ENCODE measurements at places on chromosomes 1 and 21.

GRCh38 chr1:7026169-7026568, 240.9 kb downstream of the CAMTA1 start:
- DNase-seq = no peak

- no peak for DNase-seq
These were observed 105.2 kb downstream of the EDEM3 start for GRCh38 chr1:184649451-184649888.

DNA sequence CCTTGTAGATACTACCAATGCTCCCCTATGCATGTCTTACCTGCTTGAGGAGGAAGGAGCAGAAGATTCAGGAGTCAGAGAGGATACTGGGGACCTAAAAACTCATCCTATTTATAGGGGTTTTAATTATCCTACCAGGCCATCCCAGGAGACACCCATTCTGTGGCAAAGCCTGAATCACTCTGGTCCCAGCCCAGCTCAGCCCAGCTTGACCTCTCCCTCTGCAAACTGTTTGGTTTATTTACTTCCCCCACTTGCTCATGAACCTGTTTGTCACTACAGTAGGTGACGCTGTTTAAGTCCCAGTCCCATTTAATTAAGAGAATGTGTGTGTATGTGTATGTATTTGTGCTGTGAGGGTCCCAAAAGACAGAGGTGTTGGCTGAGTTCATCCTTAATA, at the start of gene RPTN:
TSS of gene RPTN (minus strand) at position 85 of the 400 bp plus-strand sequence. CDS start 1,339 bp downstream, outside the sequence.
- DNase-seq = no peak

DNA sequence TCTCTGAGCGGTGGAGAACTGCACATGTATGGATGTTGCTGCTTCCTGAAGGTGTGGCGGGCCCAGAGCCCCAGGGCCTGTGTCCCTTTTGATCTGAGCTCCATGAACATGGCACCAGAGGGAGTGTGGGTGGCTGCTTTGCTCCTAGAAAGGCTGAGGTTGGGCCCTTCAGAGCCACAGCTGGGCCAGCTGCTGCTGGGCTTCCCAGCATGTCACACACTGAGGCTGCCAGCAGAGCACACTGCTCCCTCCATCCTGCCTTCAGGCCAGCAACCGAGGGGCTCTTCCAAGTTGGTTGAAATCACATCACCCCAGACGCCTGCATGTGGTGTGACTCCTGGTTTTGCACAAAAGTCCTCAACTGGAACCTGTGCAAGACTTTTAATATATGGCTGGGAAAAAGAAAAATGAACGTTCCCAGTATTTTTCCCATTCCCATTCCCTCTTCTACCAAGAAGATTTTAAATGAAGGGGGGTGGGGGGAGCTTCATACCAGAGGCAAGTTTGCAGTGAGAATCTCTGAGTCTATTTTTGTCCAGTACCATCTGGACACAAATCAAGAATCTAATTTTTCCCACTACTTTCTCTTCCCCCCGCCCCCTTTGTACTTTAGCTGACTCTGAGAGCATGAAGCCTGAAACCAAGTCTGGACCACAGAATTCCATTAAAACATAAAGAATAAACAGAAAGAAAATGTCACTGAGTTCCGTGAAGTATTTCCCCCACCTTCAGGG, 26.2 kb upstream of the NGF start:
- no peak for DNase-seq

DNA sequence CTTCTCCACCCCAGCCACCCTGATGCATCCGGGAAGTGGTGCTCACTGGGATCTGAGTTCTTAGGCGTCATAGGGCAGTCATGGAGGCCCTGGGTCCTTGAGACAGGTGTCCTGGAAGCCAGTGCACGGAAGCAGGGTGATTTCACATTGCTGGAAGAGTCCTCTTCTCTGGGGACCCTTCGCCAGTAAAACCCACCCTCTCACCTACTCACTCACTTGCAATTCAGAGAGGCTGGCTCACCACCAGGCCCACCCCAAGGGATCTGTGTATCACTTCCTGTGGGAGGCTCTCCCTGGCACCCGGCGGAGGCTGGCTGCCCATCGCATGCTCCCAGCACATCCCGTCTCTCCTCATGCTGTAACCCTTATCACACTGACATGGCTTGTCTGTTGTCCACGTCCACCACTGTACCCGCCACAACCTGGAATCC, 40.2 kb upstream of the EPS8L3 start:
- DNase-seq = no peak

DNA sequence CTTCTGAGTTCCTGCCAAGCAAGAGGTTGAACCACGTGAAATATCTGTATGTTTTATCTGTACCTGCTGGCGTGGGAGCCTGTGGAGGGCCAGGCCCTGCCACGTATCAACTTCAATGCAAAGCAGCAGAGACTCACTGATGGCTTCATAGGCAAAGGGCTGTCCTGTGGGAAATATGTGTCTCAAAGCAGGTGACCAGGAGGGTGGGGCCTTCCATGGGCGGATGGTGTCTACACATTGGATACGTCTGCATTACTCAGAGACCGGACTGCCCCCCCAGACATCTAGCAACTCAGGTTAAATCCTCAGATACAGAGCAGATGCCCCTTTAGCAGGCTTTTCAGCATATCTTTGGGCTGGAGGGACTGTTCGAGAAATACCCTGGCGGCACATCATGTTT, 210.8 kb upstream of the C1orf174 start:
- DNase-seq = no peak

GRCh38 chr1:110057963-110058518, 12.4 kb downstream of the ALX3 start:
- no peak for DNase-seq

DNA sequence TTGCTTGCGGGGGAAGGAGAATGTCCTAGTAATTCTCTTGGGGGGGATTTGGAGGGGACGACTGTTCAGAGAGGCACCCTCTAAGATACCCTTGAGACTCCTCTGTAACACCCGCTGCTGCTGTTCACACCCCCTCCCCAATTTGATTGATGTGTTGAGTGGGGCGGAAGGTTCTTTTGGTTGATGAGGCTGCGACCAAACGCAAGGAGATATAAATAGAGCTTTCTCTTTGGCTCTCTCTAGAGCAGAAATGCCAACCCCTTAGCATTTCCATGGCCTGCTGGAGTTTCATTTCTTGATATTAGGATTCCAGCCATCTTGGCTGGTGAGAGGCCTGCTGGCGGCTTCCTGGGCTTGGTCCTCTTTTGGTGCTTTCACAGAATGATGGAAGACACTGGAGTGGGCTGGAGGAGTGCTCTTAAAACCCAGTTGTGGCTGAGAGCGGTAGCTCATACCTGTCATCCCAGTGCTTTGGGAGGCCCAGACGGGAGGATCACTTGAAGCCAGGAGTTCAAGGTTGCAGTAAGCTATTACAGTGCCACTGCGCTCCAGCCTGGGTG, 2.0 kb downstream of the PIK3CD start:
- no peak for DNase-seq

DNA sequence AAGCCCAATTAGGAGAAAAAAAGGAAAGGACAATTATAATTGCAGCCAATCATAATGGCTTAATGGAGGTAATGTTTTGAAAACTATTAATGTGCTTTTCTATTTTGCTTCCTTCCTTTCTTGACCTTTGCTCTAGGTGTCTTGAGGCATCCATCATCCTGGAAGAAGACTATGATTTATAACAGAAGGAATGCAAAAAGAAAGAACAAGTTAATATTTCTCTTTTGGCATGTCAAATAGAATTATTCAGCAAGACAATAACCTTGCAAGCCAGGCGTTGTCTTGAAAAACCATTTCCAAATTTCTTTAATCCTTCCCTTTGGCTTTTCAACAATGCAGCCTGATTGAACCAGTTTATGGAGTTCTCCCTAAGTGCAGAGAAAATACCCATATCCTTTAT, 107.7 kb upstream of the USP24 start:
- DNase-seq = no peak

DNA sequence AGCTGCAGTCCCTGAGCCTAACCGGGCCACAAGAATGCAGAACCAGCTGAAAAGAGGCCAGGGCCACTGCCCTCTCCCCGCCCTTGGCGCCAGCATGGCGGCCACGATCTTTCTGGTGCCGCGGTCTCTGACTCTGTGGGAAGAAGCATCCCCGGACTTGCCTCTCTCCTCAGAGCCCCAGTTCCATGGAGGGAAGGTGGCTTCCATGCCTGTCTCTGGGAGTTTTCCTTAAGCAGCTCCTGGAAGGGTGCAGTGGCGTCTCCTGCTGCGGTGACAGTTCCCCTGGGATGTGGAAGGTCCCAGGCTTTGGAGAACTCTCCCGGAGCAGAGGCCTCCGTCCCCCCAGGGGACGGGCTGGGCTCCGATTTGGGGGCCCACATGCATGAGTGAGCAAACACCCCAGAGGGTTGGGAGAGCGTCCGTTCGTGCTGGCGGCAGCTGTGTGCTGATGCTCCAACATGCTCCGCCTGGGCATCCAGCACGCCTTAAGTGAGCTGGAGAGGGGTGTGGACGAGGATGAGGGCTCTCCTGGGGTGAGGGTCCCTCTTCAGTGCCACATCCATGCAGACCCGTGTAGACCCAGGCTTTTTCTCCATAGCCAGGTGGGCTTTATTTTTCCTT, 109.8 kb upstream of the COL6A1 start:
- no peak for DNase-seq

- no peak for DNase-seq
These were observed 128.2 kb downstream of the NFIA start for GRCh38 chr1:61210435-61211154.

DNA sequence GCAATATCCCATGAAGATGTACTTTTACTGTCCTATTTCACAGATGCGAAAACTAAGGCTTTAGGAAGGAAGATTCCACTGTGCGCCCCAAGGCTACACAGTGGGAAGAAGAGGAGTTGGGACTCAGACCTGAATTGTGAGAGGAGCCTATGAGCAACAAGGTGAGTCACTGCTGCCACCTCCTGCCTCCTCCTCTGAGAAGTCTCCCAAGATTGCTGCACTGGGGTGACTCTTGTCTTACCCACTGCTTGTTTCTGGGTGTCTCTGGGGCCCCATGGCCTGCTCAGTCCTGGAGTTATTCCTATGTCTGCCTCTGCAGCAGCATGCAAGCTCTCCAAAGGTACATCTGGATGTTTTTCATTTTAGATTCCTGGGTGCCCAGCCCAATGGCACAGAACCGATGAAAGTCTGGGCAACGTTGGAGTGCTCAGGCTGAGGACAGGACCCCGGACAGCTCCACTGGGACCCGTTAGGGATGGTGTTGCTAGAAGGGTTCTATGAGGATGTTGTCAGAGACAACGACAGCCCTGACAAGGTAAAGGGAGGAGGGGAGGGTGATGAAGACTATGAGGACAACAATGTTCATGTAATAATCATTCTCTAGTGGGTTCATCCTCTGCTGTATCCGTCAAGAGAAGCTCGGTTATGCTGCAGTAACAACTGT, 11.0 kb upstream of the C1QA start:
- DNase-seq = no peak

- peak; percentile 23 for DNase-seq
These were observed 9.3 kb downstream of the CTH start for GRCh38 chr1:70420320-70420719.

GRCh38 chr1:13737398-13737797, 37.4 kb downstream of the PRDM2 start:
- DNase-seq = no peak

DNA sequence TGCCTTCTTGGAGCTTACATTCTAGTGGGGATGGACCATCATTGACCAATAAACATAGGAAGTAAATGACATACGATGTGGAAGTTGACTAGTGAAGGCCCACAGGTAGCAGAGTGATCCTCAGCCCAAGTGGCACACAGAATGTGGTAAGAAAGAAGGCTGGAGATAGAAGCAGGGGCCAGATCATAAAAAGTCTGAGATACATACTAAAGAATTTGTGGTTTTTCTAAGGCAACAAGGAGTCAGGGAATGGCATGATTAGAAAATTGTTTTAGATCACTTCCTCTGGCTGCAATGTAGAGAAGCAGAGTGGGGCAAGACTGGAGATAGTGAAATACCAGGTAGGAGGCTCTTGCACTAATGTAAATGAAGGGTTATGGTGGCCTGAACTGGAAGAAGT, 154.0 kb downstream of the VPS13D start:
- DNase-seq = no peak

DNA sequence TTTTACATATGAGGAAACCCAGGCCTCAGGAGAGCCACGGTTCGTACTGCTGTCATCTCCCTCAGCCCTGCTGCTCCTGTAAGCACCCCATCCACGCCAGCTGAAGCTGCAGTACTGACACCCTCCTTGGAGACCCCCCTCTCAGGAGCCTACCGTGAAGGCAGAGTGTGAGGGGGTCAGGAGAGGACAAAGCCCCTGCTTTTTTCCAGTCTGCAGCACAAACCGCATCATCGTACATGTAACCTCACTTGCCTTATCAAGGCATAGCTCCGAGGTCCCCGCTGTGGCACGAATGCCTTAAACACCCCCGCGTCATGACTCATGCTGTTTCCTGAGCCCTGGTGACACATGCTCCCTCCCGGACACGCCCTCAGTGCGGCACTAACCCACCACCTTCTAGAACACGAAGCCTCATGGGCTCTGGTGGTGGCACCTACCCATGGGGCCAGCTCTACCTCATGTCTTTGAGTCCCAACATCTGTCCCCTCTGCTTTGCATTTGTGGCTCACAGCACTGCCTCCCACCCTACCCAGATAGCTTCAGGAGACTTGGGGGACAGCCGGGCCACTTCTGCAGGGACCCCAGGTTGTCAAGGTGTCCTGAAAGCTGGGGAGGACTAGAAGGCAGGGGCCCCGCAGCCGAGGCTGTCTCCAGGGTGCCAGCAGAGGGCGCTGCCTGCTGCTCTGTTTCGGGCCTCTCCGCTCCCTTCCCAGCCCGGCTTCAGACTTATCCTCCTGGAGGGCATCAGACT, 4.9 kb downstream of the SH3BGRL3 start:
- peak; percentile 91 for DNase-seq

DNA sequence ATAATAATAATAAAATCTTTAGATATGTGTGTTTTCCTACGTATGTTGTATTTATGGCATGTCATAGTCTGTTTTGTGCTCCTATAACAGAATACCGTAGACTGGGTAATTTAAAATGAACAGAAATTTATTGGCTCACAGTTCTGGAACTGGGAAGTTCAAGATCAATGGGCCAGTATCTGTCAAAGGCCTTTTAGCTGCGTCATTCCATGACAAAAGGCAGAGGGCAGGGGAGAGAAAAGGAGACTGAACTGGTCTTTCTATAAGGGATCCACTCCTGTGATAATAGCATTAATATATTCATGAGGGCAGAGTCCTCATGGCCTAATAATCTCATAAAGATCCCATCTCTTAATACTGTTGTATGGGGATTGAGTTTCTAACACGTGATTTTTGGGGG, 7.1 kb upstream of the SFT2D2 start:
- DNase-seq = no peak

Measured in HCT116 (cell line).